GM12878 (cell line): ENCODE measurements at places on chromosomes 4 and X. TPM values are rescaled to one million over a fixed set of nuclear protein-coding genes. Genes with fewer than 3 reads are reported as not detected.

Gene HTN3
- total RNA-seq = not detected in 2 replicates

Gene ADRA2C
- 0.11 and 0.15 TPM in 2 replicates for total RNA-seq

Gene ZAR1
- not detected in 2 replicates for total RNA-seq

Gene SERTM2
- not detected in 2 replicates for total RNA-seq

DNA sequence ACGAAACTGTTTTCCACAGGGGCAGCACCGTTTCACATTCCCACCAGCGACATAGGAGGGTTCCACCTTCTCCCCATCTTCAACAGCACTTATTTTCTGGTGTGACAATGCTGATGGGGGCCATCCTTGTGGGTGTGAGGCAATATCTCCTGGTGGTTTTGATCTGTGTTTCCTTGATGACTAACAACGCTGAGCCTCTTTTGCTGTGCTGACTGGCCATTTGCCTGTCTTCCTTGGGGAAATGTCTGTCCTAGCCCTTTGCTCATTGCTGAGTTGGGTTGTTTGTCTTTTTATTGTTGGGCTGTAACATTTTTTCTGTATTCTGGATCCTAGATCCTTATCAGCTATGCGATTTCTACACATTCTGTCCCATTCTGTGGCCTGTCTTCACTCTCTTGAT, 33.7 kb downstream of the ATP2B3 start:
- no peak for DNase-seq

GRCh38 chr4:79982601-79983322, 90.3 kb downstream of the ANTXR2 start:
- no peak for DNase-seq

DNA sequence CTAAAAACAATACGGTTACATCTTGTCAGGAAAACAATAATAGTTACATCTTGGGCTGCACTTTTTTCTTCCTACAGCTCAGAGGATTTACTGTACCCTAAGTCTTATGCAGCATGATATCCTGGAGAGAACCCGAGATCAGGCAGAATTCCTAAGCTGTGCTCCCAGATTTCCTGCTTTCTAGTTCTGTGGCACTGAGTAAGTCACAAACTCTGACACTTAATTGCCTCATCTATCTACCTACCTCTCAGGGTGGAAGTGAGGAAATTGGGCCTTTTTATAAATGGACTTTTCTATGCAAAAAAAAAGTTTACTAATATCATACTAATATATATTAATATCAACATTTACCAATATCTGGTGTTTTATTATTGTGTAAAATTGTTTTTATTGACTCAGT, 438.5 kb downstream of the INPP4B start:
- DNase-seq = no peak

DNA sequence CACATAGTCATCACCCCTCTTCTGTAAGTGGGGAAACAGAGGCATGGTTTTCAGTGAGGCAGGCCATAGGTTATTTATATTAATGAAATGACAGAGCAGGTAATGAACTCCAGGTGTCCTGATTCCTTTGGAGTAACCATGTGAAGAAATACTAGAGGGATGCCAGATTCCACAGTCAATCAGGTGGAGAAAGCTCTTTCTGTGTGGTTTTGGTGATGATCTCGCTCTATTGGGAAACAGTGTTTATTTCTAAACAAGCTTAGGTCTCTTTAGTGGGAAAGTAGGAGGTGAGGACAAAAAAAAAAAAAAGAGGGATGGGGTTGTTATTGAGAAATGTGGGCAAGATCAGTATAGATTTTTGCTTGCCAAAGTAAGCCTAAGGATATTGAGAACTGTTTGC, 12.2 kb downstream of the DOCK11 start:
- no peak for DNase-seq

DNA sequence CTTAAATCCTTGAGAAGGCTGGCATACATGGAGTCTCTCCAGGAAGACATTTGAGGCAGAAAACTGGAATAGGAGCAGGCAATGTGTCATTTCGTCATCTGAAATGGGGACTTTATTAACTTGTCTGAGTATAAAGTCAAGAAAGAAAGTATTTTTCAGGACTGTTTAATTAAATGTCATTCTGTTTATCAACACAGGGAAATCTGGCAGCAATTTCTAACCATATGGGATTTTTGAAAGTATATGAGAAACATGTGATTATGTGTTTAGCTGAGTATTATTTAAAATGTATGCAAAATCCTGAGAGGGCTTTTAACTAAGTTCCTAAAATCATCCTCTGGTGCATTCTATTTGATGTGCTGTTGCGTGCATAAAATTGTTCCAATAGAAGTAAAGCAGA, 3.9 kb upstream of the FAM9A start:
- no peak for DNase-seq

DNA sequence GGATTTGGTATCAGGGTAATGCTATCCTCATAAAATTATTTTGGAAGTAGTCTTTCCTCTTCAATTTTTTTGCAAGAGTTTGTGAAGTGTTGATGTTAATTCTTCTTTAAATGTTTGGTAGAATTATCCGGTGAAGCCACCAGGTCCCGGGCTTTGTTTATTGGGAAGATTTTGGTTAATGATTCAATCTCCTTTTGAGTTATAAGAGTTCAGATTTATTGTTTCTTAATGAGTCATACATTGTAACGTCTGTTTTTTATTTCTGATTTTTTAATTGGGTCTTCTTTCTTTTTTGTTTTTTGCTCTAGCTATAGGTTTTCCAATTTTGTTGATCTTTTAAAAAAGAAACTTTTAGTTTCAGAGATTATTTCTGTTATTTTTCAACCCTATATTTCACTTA, 412.3 kb downstream of the PDGFC start:
- no peak for DNase-seq

GRCh38 chr4:12359420-12359819, 930.7 kb upstream of the HS3ST1 start:
- DNase-seq = no peak

GRCh38 chr4:173017802-173018201, 150.8 kb upstream of the GALNT7 start:
- no peak for DNase-seq

GRCh38 chr4:168397611-168398169, 79.1 kb upstream of the DDX60 start:
- DNase-seq = no peak

DNA sequence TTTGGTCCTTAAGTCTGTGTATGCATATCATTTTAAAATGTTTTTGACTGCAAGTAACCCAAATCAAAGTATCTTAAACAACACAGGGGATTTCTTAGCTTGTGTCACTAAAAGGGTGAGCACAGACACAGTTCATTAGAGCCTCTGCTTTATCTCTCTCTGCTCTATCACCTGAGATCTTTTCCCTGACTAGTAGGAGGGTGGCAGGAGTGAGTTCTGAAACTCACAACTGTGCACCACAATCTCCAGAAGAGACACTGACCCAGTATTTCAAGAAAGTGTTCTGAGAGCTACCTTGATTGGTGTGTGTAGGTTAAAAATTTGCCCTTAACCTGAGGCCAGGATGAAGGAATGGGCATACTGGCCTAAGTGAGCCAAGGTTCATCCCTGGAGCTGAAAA, 24.8 kb downstream of the CCSER1 start:
- DNase-seq = no peak
